Activated naive CD8-positive, alpha-beta T cell treated with anti-CD3 and anti-CD28 coated beads, Interleukin-2, amount 50 U/mL, for 16 hours (primary cell): ENCODE measurements at places on chromosomes 3 and 15.

GRCh38 chr15:99141943-99142342, 37.1 kb downstream of the SYNM start:
- no peak for DNase-seq

- peak; percentile 60 for DNase-seq
Measured at GRCh38 chr3:46629551-46630517, 17.5 kb downstream of the FAM240A start.

GRCh38 chr3:149575961-149576564, 81.8 kb downstream of the WWTR1 start:
- DNase-seq: no peak

DNA sequence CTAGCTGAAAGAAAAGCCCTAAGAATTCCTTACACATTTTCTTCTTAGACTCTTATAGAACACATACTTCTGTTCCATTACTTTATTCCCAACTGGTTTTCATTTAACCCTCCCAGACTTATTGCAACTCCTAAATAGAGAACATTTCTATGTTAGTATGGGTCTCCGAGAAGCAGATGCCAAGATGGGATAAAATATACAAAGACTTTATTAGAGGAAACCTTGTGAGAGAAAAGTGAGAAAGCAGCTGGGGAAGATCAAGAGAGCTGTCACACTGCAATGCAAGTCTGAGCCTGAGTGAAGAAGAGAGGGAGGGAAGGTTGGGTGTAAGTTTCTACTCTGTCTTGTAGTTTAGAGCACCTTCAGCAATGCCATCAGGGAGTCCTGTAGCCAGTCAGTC, 979.3 kb downstream of the IGSF11 start:
- no peak for DNase-seq

DNA sequence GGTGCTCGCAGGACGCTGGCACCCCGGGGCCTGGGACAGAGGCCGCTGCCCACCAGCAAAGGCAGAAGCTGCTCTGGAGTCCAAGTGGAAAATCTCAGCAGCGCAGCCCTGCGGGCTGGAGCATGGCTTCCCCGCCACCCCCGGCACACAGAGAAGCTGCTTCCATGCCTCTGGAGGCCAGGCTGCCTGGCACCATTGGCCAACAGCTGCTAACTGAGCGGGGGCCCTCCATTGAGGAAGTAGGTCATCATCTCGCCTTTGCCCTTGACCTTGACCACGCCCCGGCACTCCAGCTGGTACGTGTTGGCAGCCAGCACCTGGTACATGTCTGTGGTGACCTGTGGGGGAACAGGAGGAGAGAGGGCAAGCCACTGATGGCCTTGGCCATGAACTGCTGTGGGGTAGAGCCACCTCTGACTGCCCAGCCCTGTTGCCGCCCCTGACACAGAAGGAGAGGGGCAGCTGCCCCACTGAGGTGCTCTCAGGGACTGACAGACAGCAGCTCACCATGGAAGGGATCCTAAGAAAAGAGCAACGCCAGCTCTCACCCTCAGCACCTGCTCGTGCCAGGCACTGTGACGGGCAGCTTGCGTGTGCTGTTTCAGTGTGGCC, 82.8 kb downstream of the SEC22A start:
- DNase-seq: no peak

DNA sequence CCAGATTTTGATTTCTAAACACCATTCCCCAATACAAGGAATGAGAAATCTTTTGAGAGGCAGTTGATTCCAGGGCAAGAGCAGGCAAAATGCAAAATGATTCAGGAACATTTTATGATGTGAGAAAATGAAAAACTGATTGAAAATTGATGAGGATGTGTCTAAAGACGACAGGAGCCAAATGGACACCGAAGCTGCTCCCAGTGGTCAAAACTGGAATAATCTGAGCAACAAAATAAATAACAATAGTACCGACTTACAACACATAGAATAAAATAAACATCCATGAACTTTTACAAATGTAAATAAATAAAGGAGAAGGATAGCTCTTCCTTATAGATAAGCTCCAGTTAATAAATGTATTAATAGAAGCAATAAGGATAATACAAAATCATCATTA, 186.8 kb downstream of the OCA2 start:
- no peak for DNase-seq

DNA sequence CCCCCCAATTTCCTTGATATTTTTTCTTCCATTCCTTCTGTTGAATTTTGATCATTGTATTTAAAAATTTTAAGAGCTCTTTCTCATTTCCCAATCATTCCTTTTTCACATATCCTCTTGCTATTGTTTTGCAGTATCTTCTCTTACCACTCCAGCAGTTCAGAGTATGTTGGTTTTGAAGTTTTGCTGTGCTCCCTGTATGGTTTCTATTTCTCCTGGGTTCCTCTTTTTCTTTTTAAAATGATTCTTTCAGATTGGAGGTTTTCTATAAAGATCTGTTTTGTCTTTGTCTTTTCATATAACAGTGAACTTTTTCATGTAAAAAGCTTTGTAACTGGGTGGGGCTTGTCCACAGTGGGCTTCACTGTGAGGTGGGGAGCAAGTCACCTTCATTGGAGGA, 12.8 kb downstream of the USP3 start:
- DNase-seq: no peak

GRCh38 chr15:70509731-70510143, 253.6 kb downstream of the UACA start:
- no peak for DNase-seq

DNA sequence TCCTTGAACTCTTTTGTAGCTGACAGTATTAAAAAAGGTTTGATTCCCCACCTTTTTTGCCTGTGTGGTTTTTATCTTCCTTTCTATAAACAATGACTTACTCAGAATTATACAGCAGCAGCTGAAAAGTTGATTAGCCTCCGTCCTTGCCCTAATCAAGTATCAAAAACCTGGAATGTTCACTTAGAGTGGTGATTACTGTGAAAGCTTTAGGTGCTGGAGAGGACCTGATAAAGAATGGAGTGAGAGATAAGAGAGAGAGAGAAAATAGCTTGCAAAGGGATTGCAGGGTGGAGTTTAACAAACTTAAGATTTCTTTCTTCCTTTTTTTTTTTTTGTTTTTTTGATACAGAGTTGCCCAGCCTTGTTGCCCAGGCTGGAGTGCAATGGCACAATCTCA, 6.7 kb downstream of the CGNL1 start:
- DNase-seq: no peak
